ENCODE measurements at places on chromosomes 12 and 14. TPM values are rescaled to one million over a fixed set of nuclear protein-coding genes. Genes with fewer than 3 reads are reported as not detected.

DNA sequence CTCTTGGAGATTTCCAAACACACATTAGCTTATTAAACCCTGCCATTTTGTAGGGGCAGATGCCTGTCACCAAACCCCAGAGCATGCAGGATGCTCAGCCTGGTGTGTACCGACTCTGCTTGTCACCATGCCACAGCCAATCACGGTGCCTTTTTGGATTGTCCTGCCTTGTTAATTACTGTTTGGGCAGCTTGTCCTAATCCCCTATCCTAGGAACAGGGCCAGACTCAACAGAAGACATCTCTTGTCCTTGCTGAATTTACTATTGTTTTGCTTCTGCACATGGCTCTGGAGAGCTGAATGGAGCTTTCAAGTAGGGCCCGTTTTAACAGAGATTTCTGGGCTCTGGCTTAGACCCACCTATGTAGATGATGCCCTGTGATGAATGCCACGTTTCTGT, 388.5 kb downstream of the AACS start:
- DNase-seq: no peak

- DNase-seq: no peak
Measured at GRCh38 chr12:54200412-54200811, 11.6 kb upstream of the SMUG1 start.

GRCh38 chr14:74911704-74912103, 11.4 kb downstream of the RPS6KL1 start:
- DNase-seq: no peak

- DNase-seq: peak; percentile 62
Measured at GRCh38 chr12:57810450-57810849, 8.1 kb downstream of the AVIL start.

GRCh38 chr14:81433378-81433777, 33.3 kb upstream of the STON2 start:
- no peak for DNase-seq

DNA sequence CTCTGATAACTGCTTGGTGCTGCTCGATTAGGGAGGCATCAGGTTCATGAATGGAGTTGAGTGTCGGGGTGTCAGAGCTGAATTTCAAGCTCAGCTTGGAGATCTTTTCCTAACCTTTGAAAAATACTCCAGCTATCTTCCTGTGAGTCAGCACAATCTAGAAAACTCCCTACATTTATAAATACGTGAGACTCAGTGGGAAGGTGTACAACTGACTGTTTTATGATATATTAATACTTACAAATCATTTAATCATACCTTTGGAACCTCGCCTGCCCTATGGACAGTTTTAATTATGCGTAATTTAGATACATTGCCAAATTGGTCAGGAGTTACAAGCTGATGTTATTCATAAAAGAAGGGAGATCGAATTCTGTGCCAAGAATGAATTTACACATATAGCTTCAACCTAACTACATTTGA, 961 bp downstream of the CMAS start:
- peak; percentile 44 for DNase-seq

DNA sequence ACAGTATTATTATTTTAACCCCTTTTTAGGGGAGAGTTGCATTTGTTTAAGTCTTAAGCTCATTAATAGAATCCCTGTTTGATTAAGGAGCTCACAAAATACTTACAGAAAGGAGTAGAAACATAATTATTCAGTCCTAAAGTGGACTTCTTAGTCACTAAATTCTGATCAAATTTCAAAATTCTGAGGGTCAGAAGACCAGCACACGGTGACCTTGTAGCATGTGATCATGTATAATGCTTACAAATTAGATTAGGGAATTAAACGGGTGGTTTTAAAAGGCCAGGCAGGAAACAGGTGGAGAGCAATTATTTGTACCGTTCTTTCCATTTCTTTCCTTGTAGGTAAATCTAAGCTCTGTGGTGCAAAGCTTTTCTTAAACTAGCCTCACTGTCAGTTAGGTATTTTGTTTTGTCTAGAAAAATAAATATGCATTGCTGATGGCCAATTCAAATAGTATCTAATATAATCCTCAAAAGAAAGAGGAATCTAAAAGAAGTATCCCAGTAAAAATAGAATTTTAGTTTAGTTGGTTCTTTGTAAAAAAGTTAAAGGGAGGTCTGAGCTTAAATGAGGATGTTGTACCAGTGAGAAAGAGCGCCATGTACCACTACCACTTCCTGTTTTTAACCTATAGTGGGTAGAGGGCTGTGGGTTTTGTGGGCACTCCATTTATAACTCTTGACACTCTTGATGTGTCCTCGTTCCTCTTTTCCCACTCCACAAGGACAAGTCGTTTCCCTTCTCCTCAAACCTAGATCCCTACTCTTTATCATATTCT, 51.1 kb downstream of the SLC38A1 start:
- no peak for DNase-seq

DNA sequence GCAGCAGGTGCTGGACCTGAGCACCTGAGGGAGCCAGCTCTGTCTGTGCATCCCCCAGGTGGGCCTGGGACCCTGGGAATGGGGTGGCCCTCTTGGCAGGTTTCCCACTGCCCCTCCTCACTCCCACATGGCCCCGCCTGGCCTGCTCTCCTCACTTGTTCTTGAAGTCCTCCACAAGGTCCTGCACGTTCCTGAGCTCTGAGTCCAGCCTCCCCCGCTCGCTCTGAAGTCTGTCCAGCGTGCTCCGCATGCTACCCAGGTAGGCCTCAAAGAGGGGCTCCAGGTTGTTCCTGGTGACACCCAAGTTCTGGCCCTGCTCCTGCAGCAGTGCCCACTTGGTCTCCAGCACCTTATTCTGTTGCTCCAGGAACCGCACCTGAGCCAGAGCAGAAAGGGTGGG, 2.9 kb downstream of the KRT79 start:
- DNase-seq: no peak

DNA sequence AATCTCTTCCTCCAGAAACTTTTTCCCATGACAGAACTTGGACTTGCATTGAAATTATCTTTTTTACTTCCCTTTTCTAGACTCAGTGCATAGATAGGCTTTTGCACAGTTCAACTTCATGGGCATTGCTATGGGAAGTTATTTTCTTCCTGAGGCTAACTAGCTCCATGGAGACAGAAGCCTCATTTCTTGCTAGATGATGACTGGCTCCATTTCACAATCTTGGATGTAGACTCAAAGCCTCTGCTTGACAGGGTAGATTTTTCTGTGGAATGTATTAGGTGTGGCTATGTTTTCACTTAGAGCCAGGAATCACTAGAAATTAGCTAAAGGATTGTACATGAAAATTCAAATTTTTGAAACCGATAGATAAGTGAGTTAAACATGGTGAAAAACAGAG, 884.1 kb upstream of the MGAT4C start:
- DNase-seq: peak; percentile 85

- no peak for DNase-seq
Measured at GRCh38 chr12:124857921-124858461, 5.7 kb downstream of the SCARB1 start.

- peak; percentile 69 for DNase-seq
Measured at GRCh38 chr14:60095781-60096450, 4.2 kb downstream of the PCNX4 start.

The PIWIL1 gene
- total RNA-seq: not detected

The BORCS5 gene
- 4.6 TPM for total RNA-seq

The CMKLR1 gene
- 2.9 TPM for total RNA-seq
